Left lung (tissue), 14 donors: ENCODE measurements at places on chromosomes 4 and X. TPM values are rescaled to one million over a fixed set of nuclear protein-coding genes. Genes with fewer than 3 reads are reported as not detected.

GRCh38 chr4:165855191-165855590, 17.8 kb upstream of the TLL1 start:
- no peak for DNase-seq
- H3K4me1 ChIP-seq: no peaks in the 10 kb centered on the region
- no peak overlapping the region for H3K27ac ChIP-seq
- no peaks in the 10 kb centered on the region for H3K27me3 ChIP-seq

HPRT1 gene
- 26.9 TPM for total RNA-seq

FAM53A gene
- total RNA-seq: 1.9 TPM

DNA sequence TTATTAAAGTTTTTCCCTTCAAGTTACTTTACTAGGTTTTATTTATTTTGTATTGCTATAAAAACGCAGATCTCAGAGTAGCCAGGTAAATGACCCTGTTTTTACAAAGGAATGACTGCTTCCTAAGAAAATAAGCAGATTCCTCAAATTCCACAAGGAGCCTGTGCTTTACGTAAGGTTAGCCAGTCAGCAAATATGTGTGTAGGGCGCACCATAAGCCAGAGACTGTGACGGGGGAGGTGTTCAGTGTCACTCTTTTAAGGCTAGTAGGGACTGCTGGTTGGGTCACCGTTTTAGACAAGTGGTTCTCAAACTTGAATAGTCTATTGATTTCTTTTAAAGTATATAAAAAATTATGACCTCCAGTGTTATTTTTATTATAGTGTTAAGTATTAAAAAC, 119.9 kb downstream of the ANK2 start:
- DNase-seq: no peak
- no peaks in the 10 kb centered on the region for H3K27me3 ChIP-seq
- H3K36me3 ChIP-seq: no peaks in the 10 kb centered on the region
- no peak overlapping the region for H3K4me3 ChIP-seq
- no peak overlapping the region for H3K27ac ChIP-seq

GRCh38 chr4:172785613-172786012, 383.0 kb upstream of the GALNT7 start:
- H3K27me3 ChIP-seq: no peaks in the 10 kb centered on the region
- H3K4me3 ChIP-seq: no peak overlapping the region
- no peaks in the 10 kb centered on the region for H3K36me3 ChIP-seq

GRCh38 chr4:133775881-133776280, 425.7 kb downstream of the PABPC4L start:
- H3K4me3 ChIP-seq: no peak overlapping the region
- no peaks in the 10 kb centered on the region for H3K4me1 ChIP-seq
- no peaks in the 10 kb centered on the region for H3K27me3 ChIP-seq
- no peaks in the 10 kb centered on the region for H3K36me3 ChIP-seq
- no peak overlapping the region for H3K27ac ChIP-seq
- no peak for DNase-seq

DNA sequence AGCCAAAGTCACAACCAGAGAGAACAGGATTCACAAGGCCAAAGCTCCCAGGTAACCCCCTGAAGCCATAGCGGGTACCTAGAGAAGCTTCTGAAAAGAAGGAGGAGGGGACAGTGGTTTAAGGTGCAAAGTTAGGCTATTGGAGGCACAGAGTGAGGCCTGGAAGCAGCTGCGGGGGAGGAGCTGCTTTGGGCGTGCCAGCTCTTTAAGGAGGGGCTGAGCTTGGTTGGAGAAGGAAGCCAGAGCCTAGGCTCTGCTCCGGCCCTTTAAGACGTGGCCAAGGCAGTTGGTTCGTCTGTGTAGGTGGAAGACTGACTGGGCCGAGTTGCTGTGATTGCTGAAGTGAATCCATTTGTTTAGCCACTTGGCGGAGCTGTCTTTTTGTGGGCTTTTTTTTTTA, 1.5 kb downstream of the KLF8 start:
- H3K27me3 ChIP-seq: no peaks in the 10 kb centered on the region
- H3K4me3 ChIP-seq: peak overlapping the region; percentile 45
- peak; percentile 78 for DNase-seq

- no peaks in the 10 kb centered on the region for H3K4me1 ChIP-seq
- no peaks in the 10 kb centered on the region for H3K27me3 ChIP-seq
- no peak overlapping the region for H3K4me3 ChIP-seq
- no peak for DNase-seq
- no peak overlapping the region for H3K27ac ChIP-seq
Observed at GRCh38 chr4:176805155-176805554, 12.4 kb upstream of the VEGFC start.

ADGRA3 gene
- total RNA-seq: 17.6 TPM

DNA sequence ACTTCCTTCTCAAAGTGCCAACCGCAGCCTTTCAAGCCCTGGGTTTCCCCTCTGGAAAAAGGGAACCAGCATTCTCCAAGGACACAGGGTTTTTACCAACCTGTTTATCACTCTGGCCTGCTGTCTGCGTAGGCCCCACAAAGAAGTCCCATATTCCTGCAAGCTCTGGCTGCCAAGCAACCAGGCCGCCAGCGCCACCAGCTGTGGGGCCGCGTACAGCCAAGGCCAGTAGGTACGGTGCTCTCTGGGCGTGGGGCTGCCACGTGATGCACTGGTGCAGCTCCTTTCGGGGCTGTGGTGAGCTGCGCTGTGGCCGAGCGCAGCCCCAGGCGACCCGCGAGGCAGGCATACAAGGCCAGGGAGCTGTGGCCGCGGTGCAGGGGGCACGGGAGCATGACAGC, 22.1 kb downstream of the LUZP4 start:
- no peak overlapping the region for H3K27ac ChIP-seq
- H3K4me3 ChIP-seq: no peak overlapping the region
- no peaks in the 10 kb centered on the region for H3K4me1 ChIP-seq

DNA sequence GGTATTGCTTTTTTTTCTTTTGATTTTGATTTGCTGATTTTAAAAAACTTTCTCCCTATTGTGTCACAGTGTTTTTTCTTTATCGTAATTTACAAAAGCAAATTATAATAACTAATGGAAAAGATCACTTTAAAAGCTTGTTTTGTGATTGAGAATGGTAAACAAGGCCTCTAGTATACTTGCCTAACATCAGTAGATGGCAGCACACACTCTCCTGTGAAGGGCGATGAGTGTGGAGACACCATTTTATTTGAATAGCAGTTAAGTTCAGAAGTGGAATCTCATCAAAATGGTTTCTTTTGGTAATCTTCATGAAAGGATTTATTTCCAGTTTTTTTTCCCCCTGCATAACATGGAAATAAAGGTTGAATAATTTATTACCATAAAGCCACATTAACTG, 72.3 kb downstream of the PAK3 start:
- no peak overlapping the region for H3K4me3 ChIP-seq
- no peaks in the 10 kb centered on the region for H3K4me1 ChIP-seq
- H3K27me3 ChIP-seq: no peaks in the 10 kb centered on the region
- H3K27ac ChIP-seq: no peak overlapping the region
- DNase-seq: no peak
- no peaks in the 10 kb centered on the region for H3K36me3 ChIP-seq

- no peaks in the 10 kb centered on the region for H3K27me3 ChIP-seq
- DNase-seq: no peak
- peak overlapping the region; percentile 74 for H3K4me3 ChIP-seq
- no peaks in the 10 kb centered on the region for H3K4me1 ChIP-seq
- peak overlapping the region; percentile 95 for H3K27ac ChIP-seq
Observed at GRCh38 chr4:73070074-73070390, 516 bp upstream of the COX18 start.

- no peak for DNase-seq
- no peak within 1 kb of the TSS for H3K4me3 ChIP-seq
- no peaks in the 10 kb centered on the region for H3K4me1 ChIP-seq
Observed at GRCh38 chrX:6228720-6229119, at the start of gene NLGN4X. NLGN4X (minus strand) TSS chrX:6228867; CDS start chrX:6151466, 77,401 bp downstream.

DNA sequence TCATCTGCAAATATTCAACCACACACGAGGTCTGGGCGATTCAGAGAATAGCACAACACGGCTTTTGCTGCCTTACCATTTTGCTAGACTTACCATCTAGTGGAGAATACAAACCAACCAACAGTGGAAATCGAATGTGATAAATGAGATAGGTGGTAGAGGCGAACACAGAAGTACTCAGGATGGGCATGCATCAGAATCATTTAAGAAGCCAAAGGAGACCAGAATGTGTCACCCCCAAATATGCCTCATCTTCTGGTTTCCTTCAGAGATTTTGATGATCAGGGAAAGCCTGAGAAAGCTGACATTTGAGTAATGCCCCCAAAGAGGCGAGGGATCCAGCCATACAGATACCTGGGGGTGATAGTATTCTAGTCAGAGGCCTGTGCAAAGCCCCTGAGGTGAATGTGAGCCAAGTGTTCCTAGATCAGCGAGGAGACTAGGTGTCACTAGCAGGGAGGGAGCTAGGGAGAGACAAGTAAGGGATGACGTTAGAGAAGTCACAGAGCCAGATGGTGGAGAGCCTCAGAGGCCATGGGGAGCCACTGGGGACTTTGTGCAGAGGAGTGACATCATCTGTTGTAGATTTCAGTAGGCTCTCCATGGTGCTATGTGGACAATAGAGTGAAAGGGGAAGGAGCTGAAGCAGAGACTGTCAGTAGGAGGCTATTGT, 1.7 kb downstream of the MTMR1 start:
- DNase-seq: no peak
- H3K27me3 ChIP-seq: no peaks in the 10 kb centered on the region
- no peak overlapping the region for H3K4me3 ChIP-seq
- no peaks in the 10 kb centered on the region for H3K36me3 ChIP-seq

GRCh38 chr4:76830612-76830963, 67.4 kb downstream of the SOWAHB start:
- DNase-seq: no peak
- H3K4me3 ChIP-seq: no peak overlapping the region
- no peaks in the 10 kb centered on the region for H3K27me3 ChIP-seq
- peaks cover 11% of the 10 kb centered on the region for H3K4me1 ChIP-seq

- no peaks in the 10 kb centered on the region for H3K27me3 ChIP-seq
- H3K4me3 ChIP-seq: no peak overlapping the region
- H3K27ac ChIP-seq: no peak overlapping the region
- no peaks in the 10 kb centered on the region for H3K4me1 ChIP-seq
- no peak for DNase-seq
Observed at GRCh38 chr4:98585596-98585995, 72.8 kb downstream of the TSPAN5 start.

GRCh38 chr4:102537269-102537668, 36.1 kb downstream of the NFKB1 start:
- H3K4me1 ChIP-seq: peaks cover 4% of the 10 kb centered on the region
- no peak overlapping the region for H3K4me3 ChIP-seq
- no peaks in the 10 kb centered on the region for H3K27me3 ChIP-seq
- no peaks in the 10 kb centered on the region for H3K36me3 ChIP-seq
- no peak overlapping the region for H3K27ac ChIP-seq

GRCh38 chr4:26751838-26752237, 108.8 kb upstream of the STIM2 start:
- no peak overlapping the region for H3K27ac ChIP-seq
- H3K4me1 ChIP-seq: peaks cover 12% of the 10 kb centered on the region

DNA sequence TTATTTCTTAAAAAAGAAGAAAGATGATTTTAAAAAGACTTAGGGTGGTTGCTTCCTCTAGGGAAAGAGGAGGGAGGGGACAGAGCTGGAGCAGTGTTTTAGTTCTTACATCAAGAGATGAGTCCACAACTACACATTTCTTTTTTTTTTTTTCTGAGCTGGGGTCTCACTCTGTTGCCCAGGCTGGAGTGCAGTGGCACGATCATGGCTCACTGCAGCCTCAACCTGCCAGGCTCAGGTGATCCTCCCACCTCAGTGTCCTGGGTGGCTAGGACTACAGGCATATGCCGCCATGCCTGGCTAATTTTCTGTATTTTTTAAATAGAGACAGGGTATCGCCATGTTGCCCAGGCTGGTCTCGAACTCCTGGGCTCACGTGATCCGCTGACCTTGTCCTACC, 17.2 kb downstream of the SH3KBP1 start:
- no peak overlapping the region for H3K27ac ChIP-seq
- H3K4me1 ChIP-seq: no peaks in the 10 kb centered on the region
- no peaks in the 10 kb centered on the region for H3K36me3 ChIP-seq
- no peaks in the 10 kb centered on the region for H3K27me3 ChIP-seq
- no peak overlapping the region for H3K4me3 ChIP-seq

GRCh38 chrX:45766981-45767501, 566.4 kb upstream of the DIPK2B start:
- peak overlapping the region; percentile 49 for H3K4me3 ChIP-seq
- H3K36me3 ChIP-seq: no peaks in the 10 kb centered on the region
- H3K4me1 ChIP-seq: no peaks in the 10 kb centered on the region
- DNase-seq: no peak

DNA sequence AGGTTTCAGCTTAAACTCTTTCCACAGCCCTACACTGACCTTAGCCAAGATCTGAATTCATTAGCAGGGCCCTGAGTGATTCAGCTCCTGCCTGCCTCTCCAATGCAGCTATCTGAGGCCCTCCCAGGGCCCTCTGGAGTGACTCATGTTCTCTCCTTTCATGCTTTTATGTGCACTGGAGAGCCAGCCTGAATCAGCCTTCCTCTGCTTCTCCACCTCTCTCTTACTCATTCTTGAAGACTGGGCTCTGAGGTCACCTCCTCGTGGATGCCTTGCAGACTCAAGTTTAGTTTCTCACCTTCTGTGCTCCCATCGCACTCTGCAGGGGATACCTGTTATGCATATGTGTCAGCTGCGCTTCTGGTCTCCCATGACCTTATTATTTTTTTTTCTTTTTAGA, 3.1 kb upstream of the OCIAD2 start:
- H3K36me3 ChIP-seq: no peaks in the 10 kb centered on the region
- H3K4me3 ChIP-seq: no peak overlapping the region
- H3K4me1 ChIP-seq: peaks cover 8% of the 10 kb centered on the region
- no peak for DNase-seq
- H3K27ac ChIP-seq: no peak overlapping the region
